Stimulated activated naive CD8-positive, alpha-beta T cell treated with anti-CD3 and anti-CD28 coated beads, Interleukin-15, amount 100 ng/mL, for 72 hours (primary cell): ENCODE measurements at places on chromosomes 7 and 10.

GRCh38 chr10:89553064-89553734, 17.8 kb upstream of the SLC16A12 start:
- DNase-seq = no peak

DNA sequence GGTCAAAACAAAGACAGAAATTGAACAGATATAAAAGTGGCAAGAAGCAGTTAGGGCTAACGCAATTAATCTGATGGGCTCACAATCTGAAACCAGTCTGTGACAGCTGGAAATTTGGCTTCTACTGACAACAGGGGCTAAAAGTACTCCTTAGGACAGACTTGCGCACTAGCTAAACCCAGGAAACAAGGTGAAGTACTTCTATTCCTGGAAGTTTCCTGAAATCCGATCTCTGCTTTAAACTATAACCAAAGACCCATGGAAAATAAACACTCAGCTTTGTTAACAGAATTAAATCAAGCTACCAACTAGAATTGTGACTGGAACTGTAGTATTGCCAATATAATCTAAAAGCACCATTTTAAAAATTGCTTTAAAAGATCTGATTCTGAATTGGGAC, 520.2 kb upstream of the ZWINT start:
- no peak for DNase-seq

GRCh38 chr7:101465576-101466196, 103.0 kb downstream of the COL26A1 start:
- peak; percentile 15 for DNase-seq

DNA sequence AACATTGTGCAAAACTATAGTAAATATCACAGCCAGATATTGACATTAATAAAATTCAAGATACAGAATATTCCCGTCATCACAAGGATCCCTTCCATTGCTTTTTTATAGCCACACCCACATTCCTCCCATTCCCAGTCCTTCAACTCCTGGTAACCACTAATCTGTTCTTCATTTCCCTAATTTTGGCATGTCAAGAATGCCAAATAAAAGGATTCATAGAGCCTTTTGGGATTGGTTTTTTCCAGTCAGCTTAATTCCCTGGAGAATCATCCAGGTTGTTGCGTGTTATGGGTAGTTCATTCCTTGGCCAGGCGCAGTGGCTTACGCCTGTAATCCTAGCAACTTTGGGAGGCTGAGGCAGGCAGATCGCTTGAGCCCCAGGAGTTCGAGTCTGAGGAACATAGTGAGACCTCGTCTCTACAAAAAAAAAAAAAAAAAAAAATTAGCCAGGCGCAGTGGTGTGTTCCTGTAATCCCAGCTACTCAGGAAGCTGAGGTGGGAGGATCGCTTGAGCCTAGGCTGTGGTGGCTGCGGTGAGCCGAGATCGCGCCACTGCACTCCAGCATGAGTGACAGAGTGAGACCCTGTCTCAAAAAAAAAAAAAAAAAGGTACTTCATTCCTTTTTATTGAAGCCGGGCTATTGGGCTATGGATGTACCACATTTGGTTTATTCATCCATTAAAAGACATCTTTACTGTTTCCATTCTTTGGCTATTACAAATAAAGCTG, 2.7 kb downstream of the OGDH start:
- DNase-seq = no peak

DNA sequence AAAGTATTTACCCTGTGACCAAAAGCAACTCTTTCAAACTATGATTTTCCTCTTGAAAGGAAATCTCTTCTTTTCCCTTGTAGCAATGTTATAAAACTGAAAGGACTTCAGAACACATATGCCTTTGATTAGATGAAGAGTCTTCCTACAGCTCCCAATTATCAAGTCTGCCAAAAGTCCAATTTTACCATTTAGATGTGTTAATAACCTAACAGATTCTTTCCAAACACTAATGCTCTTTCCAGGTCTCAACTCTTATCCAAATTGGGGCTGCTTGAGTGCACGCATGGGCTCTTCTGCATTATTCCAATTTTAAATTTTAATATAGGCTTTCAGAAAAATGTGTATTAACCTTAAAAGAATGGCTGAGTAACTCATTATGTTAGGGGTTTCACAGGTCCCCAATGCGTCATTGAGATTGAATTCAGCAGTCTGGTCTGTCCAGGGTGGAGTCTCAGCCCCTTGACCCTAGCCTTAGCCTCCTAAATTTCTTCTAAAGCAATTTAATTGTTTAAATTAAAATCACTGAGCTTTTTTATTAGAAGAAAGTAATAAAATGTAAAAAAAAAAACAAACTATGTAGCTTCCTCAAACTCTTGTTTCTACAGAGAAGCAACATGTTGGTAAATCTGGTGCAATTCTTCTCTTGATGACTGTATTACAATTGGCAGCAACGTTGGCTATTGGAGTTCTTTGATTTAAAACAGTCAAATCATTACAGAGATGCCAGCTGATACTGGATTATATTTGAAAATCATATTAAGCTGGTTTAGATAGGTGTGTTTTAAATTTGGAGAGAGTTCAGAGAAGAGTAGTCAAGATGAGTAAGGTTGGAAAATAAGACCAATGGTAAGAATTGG, 170.4 kb downstream of the DKK1 start:
- no peak for DNase-seq

DNA sequence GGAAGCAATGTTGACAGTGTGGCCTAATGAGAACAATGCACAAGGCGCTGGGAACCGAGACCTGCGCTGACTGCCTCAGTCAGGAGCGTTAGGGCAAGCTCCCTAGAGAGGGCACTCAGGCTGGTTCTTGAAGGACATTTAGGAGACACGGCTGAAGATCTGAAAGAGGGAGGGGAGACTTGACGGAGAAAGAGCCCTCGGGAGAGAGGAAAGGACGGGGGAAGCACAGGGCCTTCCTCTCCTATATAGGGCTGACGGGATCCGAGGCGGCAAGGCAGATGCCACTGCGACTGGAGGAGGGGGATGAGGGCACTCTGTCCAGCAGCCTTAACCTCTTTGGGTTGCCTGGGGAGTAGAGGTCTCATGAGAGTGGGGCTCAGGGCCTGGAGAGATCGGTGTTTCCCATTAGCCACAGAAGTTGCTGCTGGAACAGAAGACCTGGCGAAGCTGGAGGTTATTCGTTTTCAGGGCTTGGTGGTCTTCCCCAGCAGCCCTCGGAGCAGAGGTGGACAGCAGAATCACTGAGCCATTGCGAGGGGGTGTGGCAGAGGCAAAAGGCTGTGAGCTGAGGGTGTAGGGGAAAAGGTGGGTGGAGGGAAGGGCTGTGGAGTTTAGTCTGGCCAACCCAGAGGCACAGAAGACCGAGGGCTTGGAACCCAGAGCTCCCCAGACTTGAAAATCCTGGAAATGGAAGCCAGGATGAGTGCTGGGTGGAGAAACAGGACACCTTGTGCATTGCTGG, 36.0 kb downstream of the CLEC2L start:
- no peak for DNase-seq

DNA sequence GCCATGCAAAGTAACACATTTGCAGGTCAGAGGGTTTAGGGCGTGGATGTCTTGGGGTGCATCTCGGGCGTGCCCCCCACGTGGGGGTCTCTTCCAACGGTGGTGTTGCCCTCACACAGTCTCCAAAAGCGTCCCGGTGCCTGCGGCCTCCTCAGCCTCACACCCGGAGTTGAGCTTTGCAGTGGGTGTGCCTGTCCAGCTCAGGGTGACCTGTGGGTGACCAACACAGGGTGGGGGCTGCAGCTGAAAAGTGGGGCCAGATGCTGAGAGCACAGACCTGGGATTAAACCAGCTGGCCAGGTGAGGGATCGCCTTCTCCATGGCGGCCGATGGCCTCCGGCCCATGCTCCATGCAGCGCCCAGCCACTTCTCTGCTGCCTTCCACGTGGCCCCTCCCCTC, 63.1 kb downstream of the PWWP2B start:
- no peak for DNase-seq

GRCh38 chr7:139648941-139649425, 125.5 kb downstream of the CLEC2L start:
- DNase-seq = peak; percentile 47

DNA sequence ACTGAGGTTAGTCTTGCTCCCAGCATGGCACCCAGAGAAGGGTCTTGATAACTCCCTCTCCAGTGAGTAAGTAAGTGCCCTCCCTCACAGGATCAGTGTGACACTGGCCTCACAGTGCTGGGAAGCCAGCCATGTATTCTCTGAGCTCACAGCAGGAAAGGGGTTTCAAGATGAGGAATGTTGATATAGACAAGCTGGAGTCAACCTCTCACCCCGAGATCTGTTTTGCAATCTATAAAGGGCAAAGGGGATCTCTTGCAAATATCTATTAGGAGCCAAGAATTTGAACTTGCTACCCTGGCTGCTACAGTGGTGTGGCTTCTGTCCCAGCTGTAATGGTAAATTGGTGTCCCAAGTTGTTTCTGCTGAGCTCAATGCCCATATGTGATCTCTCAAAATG, 70.2 kb upstream of the ADAM12 start:
- DNase-seq = no peak

DNA sequence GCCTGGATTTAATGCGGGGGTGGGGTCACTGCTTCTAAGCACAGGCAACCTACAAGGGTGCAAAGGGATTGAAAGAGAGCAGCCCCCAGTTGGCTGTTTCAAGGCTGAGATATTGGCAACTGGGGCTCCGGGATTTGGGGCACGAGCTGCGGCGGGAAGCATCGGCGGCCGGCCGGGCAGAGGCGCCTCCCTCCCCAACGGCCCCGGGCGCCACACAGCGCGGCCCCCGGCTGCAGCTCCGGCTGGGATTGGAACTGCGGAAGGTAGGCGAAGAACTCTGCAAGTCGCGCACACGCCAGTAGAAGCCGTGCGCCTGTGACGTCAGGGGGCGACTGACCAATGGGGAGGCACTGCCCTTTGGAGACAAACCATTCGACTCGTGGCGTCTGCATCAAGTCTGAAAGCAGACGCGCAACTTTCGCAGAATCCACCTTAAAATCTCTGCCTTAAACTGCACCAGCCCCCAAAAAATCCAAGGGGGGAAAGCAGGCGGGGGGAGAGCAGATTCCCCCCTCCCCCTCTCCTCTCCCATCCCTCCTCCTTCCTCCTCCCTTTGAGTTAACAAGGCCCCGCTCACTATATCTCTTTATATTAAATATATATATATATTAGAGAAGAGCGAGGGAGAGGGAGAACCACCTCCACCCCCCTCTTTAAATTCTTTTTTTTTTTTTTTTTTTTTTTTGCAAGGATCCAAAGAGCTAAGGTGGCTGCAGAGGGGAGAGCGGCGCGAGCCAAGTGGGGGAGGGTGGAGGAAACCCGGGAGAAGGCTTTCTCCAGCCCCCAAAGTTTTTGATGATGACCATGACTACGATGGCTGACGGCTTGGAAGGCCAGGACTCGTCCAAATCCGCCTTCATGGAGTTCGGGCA, at the start of gene DLX6:
Gene DLX6, plus strand, starts transcription at position 371 of the 872 bp plus-strand sequence. Its CDS starts 425 bp downstream, at position 796.
- peak; percentile 47 for DNase-seq
